Frontal cortex (tissue), 4 donors: ENCODE measurements at places on chromosomes 13 and 19. TPM values are rescaled to one million over a fixed set of nuclear protein-coding genes. Genes with fewer than 3 reads are reported as not detected.

Gene FKBP8
- 178 TPM for total RNA-seq

Gene IL17D
- total RNA-seq, result 12.6 TPM

Gene CYP2A6
- not detected for total RNA-seq

Gene ZNF534
- 3.3 TPM for total RNA-seq

Gene SIGLEC10
- total RNA-seq, result 1.2 TPM

DNA sequence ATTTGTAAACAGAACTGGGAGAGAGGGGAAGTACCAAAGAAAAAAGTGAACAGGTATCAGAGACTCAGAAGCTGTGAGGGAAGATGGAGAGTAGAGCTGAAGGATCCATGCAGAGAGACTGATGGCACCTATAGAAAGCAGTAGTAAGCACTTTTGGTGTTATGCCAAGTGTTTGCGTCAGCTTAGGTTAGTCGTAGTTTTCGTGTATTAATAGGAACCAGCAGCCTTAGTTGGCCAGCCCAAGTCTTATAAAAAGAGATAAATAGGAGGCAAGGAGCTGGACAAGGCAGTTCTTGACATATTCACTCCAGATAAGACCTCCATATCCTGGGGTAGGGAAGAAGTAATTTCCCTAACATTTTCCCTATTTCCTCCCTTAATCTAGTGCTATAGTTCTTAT, 214.2 kb downstream of the OXGR1 start:
- DNase-seq, result no peak

GRCh38 chr13:106882246-106882645, 314.3 kb upstream of the ARGLU1 start:
- DNase-seq, result no peak

GRCh38 chr19:38891771-38892170, 7.6 kb downstream of the SIRT2 start:
- no peak for DNase-seq

GRCh38 chr19:48487544-48487943, 18.4 kb downstream of the CYTH2 start:
- DNase-seq, result no peak

- DNase-seq, result no peak
These were observed 5.7 kb upstream of the CEACAM18 start for GRCh38 chr19:51472607-51473006.

DNA sequence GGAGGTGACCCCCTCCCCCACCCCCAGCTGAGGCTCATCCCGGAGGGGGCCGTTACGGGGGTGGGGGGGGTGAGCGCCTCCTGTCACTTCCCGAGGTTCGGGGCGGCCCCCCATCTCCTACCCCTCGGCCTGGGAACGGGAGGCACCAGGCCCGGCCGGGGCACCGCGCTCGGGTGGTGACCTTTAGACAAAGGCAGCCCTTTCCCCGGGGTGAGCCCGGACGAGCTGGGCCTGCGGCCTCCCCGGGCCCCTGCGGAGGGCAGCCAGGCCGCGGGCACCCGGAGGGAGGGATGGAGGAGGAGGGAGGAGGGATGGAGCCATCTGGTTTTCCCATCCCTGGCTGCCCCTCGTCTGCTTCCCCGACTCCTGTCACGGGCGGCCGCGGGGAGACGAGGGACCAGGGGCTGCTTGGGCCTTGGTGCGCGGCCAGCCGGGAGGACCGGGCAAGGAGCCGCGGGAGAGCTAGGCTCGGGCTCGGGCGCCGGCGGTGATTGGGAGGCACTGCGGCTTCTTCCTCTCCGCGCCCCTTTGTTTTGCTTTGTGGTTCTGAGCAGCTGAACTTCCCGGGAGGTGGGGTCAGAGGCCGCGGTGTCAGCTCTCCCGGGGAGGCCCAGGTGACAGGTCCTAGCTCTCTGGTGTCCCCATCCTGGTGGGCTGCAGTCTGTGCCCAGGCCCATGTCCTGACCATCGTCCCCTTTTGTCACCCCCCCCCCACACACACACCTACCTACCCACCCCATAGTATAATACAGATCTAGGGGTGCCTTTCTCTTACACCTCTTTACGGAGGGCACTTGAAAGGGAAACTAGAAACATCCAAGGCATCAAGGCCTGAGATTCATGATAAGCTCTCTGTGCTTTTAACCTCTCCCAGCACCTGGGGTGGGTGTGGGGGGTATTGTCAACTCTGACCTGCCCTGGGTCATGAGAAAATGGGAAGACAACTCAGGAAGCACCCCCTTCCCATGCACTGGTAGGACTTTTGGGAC, 1.3 kb downstream of the BICRA start:
- DNase-seq, result peak; percentile 46

DNA sequence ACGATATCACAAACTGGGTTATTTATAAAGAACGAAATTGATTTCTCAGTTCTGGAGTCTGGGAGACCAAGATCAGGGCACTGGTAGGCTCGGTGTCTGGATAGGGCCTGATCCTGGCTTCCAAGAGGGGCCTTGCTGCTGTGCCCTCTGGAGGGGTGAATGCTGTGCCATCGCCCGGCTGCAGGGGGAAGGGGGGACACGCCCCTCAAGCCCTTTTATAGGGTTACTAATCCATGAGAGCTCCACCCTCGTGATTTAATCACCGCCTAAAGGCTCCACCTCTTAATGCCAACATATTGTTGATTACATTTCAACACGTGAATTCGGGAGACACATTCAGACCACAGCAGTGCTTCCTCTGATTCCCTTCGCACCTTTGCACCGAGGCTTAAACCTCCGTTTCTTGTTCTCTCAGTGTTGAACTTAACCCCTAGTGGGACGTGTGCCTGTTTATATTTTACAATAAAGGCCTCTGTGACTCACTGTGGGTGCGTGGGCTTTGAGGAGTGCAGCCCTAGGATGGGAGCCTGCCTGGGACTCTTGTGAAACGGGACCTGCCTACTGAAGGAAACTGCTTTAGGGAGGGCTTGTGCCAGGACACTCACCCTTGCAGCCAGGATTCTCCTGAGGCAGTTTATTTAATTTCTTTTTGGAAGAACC, 52.4 kb upstream of the SPATA13 start:
- DNase-seq, result no peak

DNA sequence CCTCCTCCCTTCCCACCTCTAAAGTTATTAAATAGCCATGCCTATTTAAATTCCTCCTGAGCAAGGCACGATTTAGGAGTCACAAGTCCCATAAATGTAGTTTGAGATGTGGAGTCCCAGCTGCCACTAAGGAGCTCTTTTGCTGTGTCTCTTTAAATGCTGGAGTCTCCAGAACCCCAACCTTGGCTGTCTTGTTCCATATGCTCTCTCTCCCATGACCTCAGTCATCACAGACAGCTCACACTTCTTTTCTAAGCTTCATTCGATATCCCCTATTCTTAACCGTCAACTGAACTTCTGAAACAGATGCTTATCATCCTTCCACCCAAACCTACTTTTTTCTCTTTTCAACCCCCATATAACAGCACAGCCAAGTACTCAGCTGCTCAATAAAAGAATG, 197.1 kb downstream of the VWA8 start:
- DNase-seq, result no peak

DNA sequence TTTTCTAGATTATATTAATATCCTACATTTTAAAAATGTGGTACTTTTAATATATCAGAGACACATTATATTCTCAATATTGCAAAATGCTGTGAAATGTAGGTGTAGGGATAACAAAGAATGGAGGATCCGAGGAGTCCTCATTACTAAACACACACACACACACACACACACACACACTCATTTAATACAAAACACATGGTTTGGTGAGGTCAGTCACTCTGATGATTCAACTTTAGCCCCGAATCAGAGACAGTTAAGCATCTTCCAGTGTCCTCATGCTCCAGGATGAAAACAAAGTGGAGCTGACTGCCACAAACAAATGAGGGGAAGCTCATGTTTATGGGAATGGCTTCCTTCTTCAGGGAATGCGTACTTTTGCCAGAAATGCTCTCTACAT, 147.5 kb downstream of the CYSLTR2 start:
- no peak for DNase-seq

- peak; percentile 70 for DNase-seq
These were observed 803 bp upstream of the TIMM44 start for GRCh38 chr19:7944177-7944761.

- DNase-seq, result no peak
These were observed 4.0 kb downstream of the TCF3 start for GRCh38 chr19:1648459-1648849.
